ENCODE measurements at places on chromosomes 2 and 18.

- peak; percentile 39 for DNase-seq
Measured at GRCh38 chr2:43441195-43441594, 154.6 kb downstream of the THADA start.

- no peak for DNase-seq
Measured at GRCh38 chr2:40199771-40200170, 252.1 kb downstream of the SLC8A1 start.

DNA sequence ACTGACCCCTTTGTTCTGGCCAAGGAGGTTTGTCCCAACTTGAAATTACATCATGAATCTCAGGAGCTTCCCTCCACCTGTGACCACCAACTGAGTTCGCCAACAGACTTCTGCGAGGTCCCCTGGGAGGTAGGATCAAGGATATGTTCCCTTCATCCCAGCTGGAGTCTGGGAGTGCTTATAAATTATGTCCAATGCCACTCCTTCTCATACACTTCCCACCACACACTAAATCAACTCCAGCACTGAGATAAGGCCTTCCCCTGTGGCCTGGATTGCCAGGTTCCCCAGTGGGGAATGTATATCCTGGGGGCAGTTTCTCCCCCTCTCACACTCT lies 99.2 kb downstream of the RND3 start:
- DNase-seq, result no peak

GRCh38 chr2:172908275-172908674 lies 167.4 kb upstream of the MAP3K20 start:
- no peak for DNase-seq

- DNase-seq, result no peak
Measured at GRCh38 chr2:142877216-142877838, at the start of gene KYNU. Gene KYNU (plus strand): TSS chr2:142877664. CDS start chr2:142885368, 7,704 bp downstream.
